ENCODE measurements at places on chromosomes 1 and 21. TPM values are rescaled to one million over a fixed set of nuclear protein-coding genes. Genes with fewer than 3 reads are reported as not detected.

DNA sequence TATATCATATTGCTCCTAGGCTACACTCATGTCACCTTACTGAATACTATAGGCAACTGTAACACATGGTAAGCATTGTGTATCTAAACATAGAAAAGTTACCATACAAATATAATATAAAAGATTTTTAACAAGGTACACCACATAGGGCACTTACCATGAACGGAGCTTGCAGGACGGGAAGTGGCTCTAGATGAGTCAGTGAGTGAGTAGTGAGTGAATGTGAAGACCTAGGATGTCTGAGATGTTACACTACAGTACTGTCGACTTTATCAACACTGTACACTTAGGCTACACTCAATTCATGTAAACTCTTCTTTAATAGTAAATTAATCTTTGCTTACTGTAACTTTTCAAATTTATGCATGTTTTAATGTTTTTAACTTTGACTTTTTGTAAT, 81.0 kb upstream of the PLD5 start:
- no peak for DNase-seq

DNA sequence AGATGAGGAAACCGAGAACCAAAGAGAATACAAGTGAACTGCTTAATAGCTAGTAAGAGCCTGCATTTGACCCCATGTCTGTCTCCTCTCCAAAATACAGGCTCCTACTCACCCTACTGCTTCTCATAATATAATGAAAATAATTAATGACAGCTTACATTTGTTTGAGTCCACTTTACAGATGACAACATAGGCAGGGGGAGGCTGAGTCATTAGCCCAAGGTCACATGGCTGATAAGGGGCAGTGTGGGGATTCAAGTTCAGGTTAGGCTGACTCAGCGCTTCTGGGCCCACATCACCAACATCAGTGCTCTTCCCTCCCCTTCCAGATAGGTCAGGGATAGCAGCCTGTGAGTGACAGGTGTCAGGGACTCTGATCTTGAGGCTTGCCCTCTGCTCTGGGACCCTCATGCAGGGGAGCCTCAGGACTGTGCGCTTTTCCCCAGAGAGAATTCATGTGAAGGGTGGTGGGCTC, 16.2 kb downstream of the AZIN2 start:
- DNase-seq = peak; percentile 40

The DMBX1 gene
- not detected for total RNA-seq

DNA sequence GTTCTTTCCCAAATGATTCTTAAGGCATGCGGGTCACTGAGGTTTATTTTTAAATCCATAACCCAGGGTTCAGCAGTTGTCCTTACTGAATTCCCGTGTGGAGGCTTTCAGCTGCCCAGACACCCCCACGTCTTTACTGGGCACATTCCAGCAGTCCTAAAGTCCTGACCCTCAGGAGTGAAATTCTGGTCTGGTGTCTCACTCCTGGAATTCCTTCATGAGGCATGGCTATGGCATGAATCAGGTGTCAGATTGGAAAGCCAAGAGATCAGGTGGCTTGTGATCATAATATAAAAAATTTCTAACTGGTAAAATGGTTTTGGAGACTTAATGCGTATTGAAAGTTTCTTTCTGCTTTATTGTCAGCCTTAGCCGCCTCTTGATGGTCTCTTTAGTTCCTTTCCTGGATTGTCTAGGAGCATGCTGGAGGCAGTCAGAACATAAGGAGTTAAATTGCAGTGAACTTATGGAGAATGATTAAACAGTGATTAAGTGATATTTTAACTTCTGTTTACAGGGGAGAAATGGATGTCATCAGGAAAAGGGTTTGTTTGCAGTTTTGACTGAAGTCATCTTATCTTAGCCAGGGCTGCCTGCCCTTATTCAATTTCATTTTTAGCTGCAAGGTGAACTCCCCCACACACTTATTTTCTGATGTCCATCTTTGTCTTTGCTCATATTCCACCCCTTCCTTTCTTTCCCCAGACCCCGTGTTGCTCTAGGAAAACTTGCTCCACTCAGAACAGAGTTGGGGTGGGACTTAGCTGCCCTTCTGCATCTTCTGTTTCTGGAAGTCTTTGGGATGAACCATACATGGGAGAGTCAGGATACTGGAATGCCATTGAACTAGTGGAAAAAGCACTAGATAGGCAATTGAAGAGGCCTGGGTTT, 25.7 kb upstream of the MACF1 start:
- peak; percentile 66 for DNase-seq

All from GM23248 (cell line).